SW 1271 (cell line): ENCODE measurements at places on chromosomes 1 and 21.

DNA sequence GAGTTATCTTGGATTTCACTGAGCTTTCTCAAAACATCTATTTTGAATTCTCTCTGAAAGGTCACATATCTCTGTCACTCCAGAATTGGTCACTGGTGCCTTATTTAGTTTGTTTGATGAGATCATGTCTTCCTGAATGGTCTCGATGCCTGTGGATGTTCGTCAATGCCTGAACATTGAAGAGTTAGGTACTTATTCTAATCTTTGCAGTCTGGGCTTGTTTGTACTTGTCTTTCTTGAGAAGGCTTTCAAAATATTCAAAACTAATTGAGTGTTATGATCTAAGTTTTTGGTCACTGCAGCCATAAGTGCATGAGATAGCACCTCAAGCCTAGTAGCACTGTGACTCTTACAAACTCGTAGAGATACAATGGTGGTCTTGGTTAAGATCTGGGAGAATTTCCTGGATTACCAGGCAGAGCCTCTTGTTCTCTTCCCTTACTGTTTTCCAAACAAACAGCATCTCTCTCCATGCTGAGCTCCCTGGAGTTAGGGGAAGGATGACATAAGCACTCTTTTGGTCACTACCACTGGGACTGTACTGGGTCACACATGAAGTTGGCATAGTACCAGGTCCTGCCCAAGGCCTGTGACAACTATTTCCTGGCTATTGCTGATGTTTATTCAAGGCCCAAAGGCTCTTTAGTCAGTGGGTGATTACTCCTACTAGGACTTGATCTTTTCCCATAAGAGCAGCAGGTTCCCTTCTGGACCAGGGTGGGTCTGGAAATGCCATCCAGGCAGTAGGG, 25.6 kb downstream of the SLC22A15 start:
- DNase-seq, result no peak

- DNase-seq, result no peak
Measured at GRCh38 chr1:13528320-13528719, 14.5 kb upstream of the LRRC38 start.

DNA sequence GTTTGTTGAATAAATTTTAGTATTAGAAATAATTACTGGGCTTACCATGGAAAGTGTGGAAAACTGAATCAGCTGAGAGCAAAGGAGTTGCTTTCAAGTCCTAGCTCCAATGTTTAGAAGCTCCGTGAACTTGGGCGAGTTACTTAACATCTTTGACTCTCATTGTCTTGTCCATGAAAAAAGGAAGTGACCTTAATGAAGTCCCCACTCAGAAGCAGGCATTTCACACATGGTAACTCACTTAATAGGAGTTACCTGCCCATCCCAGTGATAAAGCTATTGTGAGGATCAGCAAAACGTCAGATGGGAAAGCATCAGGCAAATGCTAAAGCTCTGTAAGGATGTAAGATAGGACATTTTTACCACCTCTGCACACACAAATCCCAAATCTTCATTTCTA, 34.0 kb upstream of the GADD45A start:
- DNase-seq, result no peak

DNA sequence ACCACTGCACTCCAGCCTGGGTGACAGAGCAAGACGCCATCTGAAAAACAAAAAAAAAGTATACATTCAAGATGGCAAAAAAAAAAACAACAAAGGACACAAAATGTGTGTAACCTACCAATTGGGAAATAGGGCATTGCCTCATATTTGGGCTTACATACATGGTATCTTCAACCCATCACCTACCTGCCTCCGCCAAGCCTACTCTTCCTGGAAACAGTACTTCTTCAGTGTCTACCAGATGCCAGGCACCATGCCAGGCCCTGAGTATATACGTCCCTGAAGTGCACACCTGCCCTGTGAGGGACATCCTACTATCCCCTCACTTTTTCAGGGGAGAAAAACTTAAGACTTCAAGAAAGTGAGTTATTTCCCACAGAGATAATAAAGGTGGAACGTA, 160.2 kb downstream of the TOMM20 start:
- DNase-seq, result no peak

DNA sequence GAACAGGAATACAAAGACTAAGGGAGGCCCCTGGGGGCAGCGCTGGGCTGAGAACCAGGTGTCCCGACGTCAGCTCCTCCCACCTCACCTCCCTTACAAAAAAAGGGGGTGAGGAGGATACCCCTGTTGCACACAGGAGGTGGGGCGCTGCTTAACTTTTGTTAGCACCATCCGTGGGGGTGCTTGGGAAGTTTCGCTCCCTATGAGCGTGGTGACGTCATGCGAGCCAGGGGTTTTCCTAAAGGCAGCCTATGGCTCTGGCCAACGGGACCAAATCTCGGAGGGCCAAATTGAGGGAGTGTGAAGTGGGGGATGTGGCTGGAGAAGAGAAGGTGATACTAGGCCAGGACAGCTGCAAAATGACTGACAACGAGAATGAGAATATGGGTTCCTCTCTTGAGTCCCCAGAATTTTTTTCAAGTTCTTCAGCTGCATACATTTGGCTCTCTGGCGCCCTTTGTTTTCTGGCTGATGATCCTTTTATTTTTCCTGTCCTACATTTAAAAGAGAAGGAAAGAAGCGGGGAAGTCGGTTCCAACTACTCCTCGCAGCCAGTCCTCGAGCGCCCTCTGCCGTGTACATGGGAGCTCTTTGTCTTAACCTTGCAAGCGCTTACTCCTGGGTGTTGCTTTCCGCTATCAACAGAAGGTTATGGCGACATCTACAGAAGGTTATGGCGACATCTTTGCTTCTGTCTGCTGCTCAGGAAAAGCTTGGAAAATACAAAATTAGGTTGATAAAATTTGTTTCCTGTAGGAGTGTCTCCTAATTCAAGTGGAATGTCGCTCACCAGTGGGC, 48.0 kb upstream of the ZC3H11B start:
- DNase-seq, result no peak

DNA sequence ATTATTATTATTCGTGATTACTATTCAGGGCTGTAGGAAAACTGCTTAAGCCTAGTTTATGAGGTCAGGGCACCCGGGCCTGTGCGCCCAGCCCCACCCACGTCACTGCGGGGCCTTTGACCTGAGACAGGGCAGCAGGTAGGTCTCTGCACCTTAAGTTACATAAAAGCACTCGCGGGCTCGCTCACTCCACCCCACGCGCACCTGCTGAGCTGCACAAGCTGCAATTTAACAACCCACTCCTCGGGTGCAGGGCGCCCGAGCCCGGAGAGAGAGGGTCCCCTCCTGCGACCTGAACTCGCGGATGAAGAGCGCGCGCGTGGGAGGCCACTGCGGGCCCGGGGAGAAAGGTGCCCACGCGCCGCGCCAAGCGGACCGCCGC, 477 bp downstream of the ICMT start:
- no peak for DNase-seq

DNA sequence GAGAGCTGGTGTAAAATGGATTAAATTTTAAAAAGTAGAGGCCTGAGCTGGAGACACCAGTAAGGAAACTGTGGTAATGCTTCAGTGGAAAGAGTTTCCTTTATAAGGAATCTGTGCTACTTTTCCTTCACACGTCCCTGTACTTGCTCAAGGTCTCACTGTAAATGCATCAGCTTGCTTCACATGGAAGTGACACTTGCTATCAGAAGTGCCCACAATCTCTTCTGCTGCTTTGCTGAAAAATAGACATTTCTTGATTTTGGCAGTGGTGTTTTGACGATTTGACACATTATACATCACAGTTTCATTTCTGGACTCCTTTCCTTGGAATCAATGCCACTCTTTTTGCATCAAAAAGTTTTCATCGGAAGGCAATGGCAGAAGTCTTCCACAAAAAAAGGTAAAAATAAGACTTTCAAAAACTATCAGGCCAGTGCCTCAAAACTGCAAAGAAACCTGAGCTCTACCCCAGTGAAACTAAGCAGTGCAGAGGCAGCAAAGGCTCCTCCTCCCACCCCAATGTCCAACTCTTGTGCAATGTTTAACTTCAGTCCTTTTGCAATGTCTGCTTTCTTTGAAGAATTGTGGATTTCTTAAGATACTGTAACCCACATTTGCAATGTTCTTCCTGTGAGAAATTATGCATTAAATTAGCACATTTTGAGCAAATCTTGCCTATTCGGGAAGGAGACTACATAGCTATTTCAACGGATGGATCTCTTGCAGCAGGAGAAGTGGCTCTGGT, 18.4 kb upstream of the TSPAN2 start:
- DNase-seq, result no peak

DNA sequence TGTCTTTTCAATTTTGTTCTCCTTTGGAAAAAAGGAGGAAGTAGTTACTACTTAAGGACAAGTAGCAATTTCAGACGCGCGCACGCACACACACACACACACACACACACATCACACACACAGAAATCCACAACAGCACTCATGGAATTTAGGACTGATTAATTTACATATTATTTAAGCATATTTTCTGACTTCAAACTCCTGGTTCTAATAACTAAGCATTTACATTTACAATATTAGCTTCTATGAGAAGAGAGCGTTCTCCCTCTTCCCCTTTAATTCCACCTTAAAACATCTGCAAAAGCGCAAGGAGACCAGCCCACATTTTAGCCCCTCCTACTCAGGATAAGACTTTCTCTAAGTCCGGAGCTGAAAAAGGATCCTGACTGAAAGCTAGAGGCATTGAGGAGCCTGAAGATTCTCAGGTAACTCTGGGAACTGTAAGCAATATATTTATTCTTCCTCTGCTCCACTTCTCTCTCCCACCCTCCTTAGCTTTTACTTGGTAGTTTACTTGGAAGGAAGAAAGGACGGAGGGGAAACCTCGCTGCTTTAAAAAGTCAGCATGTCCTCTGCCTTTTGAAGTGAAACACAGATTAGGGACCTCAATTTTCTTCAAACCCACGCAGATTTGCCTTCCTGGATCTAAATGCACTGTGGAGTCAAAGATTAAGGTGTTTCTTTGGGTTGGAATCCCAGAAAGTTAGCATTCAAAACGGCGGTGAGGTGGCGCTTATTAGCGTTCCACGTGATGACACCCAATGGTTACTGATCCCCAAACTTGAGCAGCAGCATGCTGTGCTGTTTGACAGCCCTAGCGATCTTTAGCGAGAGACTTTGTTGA, at the start of gene PLA2G4A:
Gene PLA2G4A (plus strand): TSS at position 339 of the 844 bp plus-strand sequence. CDS start 25,406 bp downstream, outside the sequence.
- DNase-seq, result no peak

DNA sequence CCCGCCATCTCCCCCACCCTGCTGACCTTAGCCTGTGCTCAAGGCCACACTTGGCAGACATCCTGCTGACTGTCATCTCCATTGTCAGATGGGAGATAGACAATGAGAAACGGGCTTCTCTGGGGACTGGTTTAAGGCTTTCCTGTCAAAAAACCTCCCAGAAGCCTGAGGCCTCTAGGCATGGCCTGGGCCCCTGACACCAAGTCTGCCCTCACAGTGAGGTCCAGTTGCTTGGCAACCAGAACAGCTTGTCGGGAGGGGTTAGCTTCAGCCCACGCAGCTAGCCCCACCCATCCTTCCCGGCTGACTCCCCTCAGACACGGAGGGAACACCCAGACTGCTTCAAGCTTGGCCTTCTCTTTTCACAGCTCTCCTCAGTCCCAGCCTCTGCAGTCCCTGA, 11.0 kb downstream of the PLEKHA6 start:
- DNase-seq, result no peak

DNA sequence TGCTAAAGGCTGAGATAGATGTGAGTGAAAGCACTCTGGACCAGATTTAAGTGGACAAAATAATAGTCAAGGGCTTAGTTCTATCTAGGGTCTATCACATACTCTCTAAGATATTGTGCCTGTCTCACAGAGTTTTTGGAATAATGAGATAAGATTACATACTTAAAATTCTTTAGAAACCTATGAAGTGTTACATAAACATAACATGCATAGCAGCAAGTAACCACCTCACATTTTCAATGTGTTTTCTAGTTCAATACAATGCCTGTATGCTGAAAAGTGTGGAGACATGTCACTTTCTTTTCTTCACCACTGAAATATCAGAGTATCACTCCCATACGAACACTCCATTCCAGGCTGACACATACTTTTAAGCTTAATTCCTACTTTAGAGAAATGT, 16.2 kb downstream of the SDCCAG8 start:
- no peak for DNase-seq

- peak; percentile 14 for DNase-seq
Measured at GRCh38 chr1:30758785-30759380, 1.3 kb upstream of the LAPTM5 start.
